ENCODE measurements at places on chromosomes 11 and 22.
A peak's percentile ranks its signal among the peaks of the same experiment; 100 is the strongest.

DNA sequence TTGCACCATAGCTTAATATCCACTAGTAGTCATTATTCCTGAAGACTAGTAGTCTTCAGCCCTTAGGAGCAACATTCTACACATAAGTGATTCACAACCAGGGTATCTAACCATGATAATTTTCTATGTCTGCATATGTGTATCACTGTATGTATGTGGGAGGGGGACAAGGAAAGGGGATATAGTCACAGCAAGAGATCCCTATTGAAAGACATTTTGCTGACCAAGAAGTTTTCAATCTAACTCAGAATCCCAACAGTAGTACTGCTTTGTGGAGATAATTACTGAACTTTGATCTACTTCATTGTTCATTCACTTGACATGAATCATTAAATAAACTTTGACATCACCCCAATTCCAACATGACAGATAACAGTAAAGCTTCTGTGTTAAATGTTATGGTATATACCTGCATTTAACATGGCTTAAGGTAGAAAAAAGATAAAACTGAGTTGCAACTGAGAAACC, 10.3 kb downstream of the PIK3C2A start:
- no peak for DNase-seq

DNA sequence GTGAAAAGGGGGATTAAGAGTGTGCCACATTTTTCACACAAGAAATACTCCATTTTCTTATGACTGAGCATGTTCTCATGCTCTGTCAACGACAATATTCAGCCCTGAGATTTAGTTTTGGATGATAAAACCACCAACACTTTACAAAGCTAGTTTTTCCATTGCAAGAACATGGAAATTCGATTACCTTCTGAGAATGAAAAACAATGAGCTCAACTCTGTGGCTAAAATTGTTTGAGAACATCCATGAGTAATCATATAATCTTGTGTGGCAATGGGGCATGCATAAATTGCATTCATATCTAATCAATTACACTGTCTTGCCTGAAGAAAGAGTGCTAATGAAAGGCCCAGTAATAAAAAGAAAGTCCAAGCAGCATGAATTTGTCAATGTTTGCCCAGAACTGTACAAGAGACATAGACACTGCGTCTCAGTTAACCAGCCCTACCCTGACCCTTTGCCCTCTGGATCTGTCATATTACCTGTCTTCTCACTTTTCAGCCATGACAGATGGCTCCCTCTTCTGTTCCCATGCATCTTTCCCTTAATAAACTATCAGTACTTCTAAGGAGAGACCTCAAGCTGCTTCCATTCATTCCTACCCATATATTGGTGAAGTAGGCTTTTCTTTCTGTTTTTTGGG, 253.4 kb downstream of the FAM76B start:
- DNase-seq, result no peak

DNA sequence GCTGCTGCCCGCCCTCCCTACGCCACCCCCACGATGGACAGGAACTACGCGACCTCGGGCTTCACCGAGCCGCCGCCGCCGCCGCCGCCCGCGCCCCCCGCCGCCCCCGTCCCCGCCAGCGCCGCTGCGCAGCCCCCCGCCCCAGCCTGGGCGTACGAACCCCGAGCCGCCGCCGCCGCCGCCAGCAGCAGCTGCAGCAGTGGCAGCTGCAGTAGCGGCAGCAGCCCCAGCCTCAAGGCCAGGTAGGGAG, 407 bp downstream of the QSER1 start:
- no peak for DNase-seq

GRCh38 chr11:66015454-66015881, 3.7 kb downstream of the CST6 start:
- DNase-seq, result no peak

GRCh38 chr11:78940500-78941225, 366.0 kb upstream of the NARS2 start:
- peak; percentile 93 for DNase-seq

- no peak for DNase-seq
These were observed 66.0 kb upstream of the CLTCL1 start for GRCh38 chr22:19357270-19358105.

- no peak for DNase-seq
These were observed 59.3 kb upstream of the CTTN start for GRCh38 chr11:70339066-70339465.

Data from NCI-H82 (cell line).